ENCODE measurements at places on chromosomes 2 and 18.

DNA sequence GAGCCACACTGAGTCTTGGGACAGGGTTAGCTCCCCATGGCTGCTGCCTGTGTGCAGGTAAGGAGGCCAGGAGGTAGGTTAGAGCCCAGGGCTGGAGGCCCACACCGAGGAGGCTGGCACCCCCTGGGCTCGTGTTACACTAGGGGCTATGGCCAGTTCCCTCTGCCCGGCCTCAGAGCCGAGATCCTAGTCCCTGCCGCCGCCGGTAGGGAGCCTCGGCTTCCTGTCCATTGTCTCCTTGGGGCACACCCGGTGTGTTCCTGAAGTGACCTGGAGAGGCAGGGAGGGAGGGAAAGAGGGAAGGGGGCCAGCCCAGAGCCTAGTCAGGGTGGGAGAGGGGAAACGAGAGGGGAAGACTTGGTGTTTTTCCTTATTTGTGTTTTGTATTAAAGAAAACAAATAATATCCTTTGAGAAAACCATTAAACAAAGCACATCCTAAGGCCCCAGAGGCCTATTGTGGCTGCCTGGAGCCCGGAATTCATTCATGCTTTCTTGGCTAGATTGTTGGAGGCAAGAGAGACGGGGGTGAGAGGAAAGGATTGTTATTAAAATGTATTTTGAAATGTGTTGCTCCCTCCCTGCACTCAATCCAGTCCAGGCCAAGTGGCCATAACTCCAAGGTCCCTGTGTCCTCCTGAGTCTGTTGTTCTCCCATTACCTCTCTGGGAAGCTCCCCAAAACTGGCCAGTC is 170.7 kb downstream of the CTIF start:
- no peak for DNase-seq

DNA sequence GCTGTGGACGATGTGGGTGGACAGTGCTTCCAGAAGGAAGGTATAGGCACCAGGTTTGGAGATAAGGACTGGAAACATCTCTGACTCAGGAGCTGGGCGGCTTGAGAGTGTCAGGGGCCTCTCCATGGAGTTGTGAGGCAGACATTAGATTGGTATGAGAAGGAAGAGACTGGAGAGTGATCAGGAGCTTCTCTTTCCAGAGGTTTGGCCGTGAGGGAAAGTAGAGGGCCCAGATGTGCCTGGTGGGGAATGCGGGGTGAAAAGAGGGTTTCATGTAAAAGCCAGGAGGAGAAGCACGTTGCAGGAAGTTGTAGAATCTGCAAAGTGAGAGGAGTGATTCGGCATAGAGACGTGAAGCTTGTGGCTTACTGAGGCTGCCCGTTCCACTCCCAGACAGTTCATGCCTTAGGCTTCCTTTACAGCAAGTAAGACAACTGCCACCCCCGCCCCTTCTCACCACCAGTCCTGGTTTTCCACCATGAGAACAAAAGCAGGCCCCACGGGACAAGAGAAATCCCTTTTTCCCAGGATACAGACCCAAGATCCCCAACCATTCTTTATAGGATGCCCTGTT is 166.3 kb upstream of the HDAC4 start:
- DNase-seq: no peak

DNA sequence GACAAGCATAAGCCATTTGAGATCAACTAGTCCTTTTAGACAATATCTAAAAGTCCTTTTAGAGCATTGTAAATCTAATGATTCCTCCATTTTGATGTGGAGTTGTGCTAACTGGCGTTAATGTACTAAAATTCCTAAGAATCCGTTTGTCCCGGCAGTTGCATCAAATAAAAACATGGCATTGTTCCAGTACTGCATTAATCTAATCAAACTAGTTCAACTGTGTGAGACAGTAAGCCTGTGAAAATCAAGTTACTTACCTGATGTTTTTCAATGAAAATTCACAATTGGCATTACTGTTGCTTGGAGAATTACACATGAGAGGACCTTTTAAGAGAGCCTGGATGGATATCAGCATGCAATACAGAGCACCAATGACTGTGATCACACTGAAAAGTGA is 13.3 kb downstream of the TM4SF20 start:
- DNase-seq: no peak

GRCh38 chr2:105595536-105595935 is 149.2 kb upstream of the NCK2 start:
- DNase-seq: no peak

- DNase-seq: no peak
Measured at GRCh38 chr2:232613538-232614134, 19.8 kb upstream of the EFHD1 start.

DNA sequence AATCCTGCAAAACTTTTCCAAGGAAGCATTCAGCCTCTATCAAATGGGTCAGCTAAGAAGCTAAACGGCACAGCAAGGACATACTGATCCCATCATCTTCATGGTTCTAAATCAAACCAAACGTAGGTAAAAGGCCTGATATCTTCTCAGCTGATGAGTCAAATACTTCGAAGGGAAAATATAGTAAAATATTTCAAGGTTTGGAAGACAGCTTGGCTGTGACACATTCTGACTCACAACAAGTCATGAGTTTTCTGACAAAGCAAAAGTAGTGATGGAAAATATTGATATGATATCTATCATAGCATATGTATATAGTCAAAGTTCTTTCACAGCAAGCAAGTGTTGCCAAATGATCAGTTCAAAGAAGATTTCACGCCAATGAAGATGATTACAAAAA is 31.5 kb downstream of the DOCK10 start:
- DNase-seq: no peak

GRCh38 chr18:9428862-9429661 is 46.3 kb upstream of the RALBP1 start:
- DNase-seq: no peak
